Suppressor macrophage treated with lipopolysaccharide for 1 hour (primary cell): ENCODE measurements at places on chromosomes 1 and 21.

DNA sequence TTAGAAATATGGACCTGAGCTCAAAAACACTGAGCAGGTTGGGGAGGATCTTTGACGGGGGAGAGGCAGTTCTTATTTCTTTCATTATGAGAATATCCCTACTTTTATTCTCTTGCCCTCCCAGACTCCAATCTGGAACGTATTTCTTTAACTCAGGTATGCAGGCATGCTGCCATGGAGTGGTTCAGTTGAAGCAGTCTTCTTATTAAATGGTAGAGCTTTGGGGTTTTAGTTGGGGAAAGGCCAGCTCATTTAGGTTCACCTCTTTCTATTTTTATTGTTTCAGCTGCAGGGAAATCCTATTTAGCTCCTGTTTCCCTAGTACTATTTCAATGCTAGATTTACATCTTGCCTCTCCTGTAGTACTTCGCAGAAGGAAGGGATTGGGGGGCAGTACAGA lies 198.9 kb downstream of the TTLL7 start:
- no peak for DNase-seq

GRCh38 chr1:170789063-170789462 lies 125.1 kb downstream of the PRRX1 start:
- no peak for DNase-seq

DNA sequence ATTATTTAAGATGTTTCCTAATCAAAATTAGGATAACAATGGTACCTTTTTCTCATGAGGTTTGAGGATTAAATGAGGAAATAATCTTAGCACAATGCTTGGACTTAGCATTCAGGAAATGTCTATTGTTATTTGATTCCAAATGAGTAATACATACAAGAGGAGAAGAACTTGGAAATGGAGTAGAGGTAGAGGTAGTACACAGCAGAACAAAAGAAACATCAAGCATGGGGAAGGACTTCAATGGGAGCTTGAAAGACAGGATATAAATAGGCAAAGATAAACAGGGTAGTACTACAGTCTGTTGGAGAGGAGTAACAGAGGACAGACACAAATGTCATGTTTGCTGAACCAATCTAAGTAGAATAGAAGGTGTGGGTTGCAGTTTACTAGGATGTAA lies 59.5 kb upstream of the RGS2 start:
- DNase-seq = no peak

- no peak for DNase-seq
Observed at GRCh38 chr21:45035477-45035848, 38.9 kb upstream of the ADARB1 start.

GRCh38 chr1:239125893-239126292 lies 260.5 kb upstream of the CHRM3 start:
- no peak for DNase-seq

GRCh38 chr1:218200979-218201378 lies 84.1 kb upstream of the RRP15 start:
- DNase-seq = no peak

GRCh38 chr21:34938089-34938764 lies 110.9 kb downstream of the RUNX1 start:
- no peak for DNase-seq

GRCh38 chr21:42063191-42063570 lies 7.9 kb upstream of the UMODL1 start:
- peak; percentile 44 for DNase-seq

GRCh38 chr1:214551436-214552173 lies at the start of gene PTPN14:
Gene PTPN14, minus strand, starts transcription at chr1:214551602. Its CDS starts 86,799 bp downstream, at chr1:214464803.
- peak; percentile 4 for DNase-seq

DNA sequence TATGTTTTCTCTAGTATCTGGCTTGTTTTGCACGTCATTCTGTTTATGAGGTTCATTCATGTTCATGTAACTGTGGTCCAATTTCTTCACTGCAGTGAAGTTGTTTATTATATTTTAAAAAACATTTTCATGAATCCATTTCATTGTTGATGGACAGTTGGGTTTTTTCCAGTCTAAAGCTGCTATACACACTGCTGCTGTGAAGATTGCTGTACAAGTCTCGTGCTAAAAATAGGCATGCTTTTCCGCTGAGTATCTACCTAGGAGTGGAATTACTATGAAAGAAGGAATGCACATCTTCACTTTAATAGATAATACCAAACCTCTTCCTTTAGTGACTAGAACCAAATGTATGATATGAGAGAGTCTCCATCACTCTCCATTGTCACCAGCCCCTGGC lies 49.0 kb upstream of the ETS2 start:
- DNase-seq = no peak

DNA sequence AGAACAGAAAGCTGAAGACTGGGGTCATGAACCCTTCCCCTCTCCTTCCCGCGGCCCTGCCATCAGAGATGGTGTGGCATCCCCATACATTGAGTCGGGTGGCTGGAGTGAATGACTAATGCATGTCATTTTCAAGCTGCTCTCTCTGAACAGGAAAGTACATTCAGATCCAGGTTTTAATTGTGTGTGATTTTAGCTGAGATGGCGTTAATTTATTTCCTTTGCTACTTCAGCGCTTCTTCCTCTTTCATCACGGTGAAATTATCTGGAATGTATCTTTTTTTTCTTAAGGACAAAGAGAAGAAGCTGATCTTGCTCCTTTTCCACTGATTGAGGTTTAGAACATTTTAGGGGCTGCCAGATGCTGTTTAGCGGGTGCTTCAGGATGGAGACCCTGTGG lies 8.6 kb upstream of the LRRN2 start:
- no peak for DNase-seq

DNA sequence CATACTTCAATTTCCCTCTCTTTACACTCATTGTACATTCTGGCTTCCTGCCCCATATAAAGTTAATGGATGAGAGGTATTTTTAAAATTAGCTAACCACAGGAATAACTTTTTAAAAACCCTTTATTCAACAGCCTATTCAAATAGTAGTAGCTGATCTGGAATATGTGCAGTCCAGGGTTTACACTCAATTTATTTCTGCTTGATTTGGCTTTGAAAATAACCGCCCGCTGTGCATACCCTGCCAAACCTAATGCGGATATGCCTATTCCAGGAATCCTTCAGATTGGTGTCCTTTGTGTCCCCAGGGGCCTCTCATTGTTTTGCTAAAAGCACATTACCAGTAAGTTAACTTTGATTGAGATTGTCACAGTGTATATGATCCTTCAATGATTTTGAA lies 1686.2 kb downstream of the PLA2G4A start:
- DNase-seq = no peak

GRCh38 chr1:22104865-22105437 lies 37.9 kb downstream of the WNT4 start:
- DNase-seq = no peak

GRCh38 chr1:218571491-218571890 lies 226.4 kb downstream of the TGFB2 start:
- DNase-seq = no peak

DNA sequence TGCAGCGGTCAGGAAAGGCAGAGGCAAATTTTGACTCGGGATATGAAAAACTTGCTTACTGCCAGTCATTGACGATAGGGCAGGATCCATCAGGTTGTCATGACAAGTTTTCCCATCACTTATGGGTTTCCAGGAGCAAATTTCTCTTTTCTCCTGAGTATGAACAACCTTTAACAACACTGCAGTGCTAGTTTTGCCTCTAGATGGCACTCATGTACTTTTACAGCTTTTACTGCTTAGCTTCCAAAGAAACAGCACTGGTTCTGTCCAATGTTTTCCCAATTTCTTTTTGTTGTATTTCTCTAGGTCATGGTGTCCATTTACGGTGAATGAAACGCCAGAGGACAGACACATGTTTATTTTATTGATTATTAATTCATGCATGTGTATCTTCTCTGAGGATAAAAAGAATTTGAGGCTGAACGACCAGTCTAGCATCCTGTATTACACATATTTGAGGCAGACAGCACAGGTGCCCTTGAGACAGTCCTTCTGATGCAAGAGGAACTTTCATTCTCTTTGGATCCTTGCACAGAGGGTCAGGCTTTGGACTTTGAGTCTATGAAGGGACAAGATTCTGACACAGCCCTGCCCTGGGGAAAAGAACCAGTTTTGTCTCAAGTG lies 112.3 kb upstream of the TRABD2B start:
- DNase-seq = peak; percentile 71

DNA sequence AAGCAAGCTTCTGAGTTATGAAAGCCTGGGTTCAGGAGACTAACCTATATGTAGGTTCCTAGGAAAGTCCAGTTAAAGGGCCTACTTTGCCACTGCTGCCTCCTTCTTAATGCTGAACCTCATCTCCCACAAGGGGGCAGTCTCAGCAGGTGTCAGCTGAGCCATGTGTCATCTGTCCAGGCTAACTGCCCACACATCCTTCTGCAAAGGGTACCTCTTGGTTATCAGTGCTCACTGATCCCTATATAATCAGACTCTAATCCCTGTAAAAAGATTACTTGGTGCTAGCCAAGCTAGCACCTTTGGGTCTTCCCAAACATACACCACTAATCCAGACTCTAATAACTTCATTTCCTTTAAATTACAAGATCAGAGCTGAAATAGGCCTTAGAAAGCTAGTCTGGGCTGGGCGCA lies 9.0 kb downstream of the PRDX1 start:
- peak; percentile 87 for DNase-seq

- peak; percentile 88 for DNase-seq
Observed at GRCh38 chr1:239858057-239858456, 233.6 kb upstream of the FMN2 start.

- DNase-seq = no peak
Observed at GRCh38 chr1:229372251-229372650, 29.4 kb upstream of the CCSAP start.

DNA sequence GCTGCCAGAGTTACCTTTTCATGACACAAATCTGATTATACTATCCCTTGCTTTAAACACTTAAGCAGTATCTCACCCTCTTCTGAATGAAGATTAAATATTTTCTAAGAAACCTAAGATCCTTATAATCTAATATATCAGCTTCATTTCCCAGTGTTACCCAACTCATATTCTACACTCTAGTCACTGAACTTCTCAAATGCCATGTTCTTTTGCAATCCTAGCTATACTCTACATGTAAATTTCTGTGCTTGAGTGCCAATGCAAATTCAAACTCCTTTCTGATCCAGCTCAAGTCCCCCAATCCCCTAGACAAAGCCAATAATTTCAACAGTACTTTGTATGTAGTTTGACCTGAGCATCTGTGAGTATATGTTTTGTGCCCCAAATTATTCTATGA lies 293.9 kb downstream of the SDCCAG8 start:
- no peak for DNase-seq

DNA sequence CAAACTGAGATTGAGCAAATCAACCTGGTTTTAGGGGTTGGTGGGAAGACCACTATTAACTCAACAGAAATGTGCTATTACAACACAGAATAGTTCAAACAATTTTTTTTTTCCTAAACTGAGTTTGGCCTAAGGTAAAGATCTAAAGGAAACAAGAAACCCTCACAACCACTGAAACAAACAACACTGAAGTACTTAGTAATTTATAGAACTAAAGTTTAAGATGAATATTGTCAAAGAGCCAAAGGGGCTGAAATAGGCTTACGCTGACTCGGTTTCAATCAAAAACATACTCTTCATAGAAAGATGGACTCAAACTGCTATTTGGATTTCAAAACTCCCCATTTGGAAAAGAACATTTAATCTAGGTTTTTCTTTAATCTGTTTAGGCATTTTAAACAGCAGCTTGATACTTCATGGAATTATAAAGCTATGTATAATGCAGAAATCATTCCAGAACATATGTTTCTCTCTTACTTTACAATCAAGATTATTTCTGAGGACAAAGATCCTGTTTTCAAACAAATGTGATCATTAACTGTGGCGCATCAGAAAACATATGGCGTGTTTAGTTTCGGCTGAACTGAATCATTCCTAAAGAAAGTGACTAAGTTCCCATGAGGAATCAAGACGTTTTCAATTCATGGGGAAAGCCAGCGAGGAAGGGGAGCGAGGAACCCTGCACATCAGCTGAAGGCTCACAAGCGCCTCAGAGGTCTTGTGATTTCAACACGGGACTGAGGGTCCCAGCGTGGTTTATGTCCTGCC lies 62.7 kb downstream of the SYT6 start:
- no peak for DNase-seq

DNA sequence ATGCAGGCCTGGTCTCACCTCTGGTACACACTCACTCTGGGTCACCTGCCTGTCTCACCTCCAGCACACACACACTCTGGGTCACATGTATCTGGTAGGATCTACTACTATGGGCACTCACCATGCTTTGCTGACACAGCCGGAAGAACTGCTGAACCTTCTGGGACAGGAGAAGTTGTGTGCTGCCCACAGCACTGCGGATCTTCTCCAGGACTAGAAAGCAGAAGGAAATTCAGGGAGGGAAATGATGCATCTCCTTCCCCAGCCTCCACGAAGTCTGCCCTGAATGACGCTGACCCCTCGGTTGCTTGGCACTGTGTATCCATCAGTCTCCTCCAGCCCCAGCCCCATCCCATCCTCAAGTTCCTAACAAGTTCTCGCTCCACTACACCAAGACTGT lies 7.9 kb upstream of the SMIM12 start:
- peak; percentile 80 for DNase-seq

- DNase-seq = no peak
Observed at GRCh38 chr1:66182026-66182425, 351.9 kb upstream of the SGIP1 start.

DNA sequence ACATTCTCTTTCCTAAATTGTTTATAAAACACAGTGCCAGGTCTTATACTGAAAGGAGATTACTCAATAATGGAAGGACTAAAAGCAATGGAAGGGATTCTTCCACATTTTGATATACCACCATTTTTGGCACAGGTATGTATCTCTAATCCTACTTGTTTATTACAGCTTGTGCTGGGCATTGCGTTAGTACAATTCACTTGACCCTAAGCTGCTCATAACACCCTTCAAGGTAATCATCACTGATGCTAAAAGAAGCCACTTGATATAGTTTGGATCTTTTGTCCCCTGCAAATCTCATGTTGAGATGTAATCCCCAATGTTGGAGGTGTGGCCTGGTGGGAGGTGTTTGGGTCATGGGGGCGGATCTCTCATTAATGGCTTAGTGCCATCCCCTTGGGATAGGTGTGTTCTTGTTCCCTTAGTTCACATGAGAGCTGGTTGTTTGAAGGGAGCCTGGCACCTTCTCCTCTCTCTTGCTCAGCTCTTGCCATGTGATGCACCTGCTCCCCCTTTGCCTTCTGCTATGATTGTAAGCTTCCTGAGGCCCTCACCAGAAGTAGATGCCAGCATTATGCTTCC lies 71.1 kb downstream of the NIBAN1 start:
- DNase-seq = no peak

DNA sequence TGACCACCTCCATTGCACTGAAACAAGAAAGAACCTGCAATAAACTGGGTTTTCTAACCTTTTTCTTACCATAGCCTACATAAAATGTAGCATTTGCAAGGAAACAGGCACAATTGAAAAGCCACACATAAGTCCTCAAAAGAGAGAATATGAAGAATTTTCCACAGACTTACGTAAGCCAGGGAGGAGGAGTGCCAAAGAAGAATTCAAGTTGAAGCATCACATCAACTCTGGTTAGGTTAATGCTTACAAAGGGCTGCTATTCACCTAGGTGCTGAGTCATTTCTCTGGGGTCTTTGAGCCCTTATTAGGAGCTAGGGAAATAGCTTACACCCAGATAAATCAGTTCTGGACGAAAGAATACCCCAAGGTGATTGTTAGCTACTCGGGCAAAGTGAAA lies 9.6 kb downstream of the OSCP1 start:
- no peak for DNase-seq
